ENCODE measurements at places on chromosomes 12 and 14.

DNA sequence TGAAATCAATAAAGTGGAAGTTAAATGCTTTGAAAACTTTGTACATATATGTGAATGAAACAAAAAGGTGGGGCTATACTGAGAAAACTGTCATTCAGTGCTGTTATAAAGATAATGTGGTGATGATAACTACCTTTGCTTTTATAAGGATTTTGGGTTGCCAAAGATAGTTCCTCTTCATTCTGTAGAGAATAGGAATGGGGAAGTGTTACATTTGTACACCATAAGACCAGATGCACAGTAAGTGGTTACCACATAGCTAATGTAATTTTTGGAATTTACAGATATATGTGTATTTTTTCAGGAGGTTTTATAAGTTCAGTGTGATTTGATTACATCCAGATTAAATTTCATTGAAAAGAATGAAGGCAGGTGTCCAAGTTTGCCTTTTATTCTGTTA lies 18.1 kb downstream of the RAB21 start:
- DNase-seq: no peak

DNA sequence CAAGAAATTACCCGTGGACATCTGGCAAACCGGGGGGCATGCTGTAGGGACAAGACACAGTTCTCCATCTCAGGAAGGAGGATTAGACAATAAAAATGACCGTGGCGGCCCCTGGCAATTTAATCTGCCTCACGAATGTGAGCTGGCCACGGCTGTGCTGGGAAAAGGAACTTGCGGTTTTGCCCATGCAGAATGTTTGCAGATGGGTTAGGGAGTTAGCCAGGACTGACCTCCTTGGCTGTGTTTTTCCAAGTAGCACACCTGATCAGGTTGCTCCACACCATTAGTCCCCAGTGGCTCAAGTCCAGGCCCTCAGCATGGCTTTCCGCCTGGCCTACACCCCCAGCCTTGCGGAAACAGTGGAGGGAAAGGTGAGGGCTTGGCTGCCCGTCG lies 20.8 kb downstream of the TPCN1 start:
- DNase-seq: peak; percentile 78

DNA sequence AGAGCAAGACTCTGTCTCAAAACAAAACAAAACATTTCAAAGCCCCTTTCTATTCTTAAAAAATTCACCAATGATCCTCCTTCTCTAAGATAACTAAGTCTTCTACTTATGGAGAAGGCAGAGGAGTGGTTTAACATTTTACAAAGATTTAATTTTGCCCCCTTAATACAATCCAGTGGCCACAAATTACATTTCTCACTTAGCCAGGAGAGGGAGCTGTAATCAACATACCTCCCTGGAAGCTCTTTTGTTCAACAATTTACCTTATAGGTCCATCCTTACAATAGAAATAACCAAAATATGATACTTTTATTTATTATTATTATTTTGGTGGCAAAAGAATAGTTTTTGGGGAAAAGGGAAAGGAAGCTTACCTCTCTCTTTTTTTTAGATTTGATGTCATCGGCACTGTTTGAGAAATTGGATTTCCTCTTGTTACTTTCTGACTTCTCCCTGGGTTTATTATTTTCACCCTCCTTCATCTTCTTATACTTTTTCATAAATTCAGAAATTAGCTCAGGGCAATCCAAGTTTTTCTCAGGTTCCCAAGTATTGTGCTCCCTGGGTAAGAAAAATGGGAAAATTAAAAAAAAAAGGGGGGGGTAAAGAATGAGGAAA lies 28.1 kb downstream of the CBX5 start:
- DNase-seq: no peak

DNA sequence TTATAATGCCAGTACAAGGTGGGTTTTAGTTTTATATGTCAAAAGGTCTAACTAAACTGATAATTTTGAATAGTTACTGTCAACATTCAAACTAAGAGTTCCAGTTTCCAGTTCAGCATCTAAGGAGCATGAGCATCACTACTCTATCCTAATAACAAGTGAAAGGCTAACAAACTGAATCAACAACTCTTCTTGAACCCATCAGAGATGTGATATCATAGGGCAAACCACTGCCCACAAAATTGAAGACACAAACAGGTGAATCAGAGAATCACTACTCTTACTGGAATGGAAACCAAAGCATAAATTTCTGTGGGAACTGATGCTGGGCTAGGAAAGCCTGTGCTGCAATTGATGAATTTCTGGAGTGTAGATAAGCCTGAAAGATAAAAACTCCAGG lies 140.7 kb upstream of the GRIP1 start:
- DNase-seq: no peak

DNA sequence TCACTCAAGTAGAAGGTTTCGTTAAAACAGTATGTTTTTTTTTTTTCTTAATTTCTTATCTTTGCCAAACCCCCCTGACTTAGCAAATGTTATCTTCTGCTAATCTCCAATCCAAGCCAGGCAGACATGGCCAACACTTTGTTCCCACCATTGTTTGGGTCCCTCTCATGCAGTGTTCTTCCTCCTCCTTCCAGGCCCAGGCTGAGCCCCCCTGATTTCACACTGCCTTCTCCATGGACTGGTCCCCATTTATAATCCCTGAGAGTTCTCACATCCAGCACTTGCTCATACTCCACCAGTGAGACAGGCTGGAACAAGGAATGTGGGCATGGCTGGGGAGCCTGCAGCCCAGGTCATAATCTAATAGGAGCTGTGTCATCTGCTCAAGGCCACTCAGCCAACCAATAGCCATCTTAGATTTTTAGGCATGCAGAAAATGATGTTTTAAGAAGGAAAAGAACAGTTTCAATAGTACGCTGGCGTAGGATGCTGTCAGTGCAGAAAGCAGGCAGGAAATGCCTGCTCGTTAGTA lies 238.4 kb upstream of the CCDC196 start:
- DNase-seq: no peak

DNA sequence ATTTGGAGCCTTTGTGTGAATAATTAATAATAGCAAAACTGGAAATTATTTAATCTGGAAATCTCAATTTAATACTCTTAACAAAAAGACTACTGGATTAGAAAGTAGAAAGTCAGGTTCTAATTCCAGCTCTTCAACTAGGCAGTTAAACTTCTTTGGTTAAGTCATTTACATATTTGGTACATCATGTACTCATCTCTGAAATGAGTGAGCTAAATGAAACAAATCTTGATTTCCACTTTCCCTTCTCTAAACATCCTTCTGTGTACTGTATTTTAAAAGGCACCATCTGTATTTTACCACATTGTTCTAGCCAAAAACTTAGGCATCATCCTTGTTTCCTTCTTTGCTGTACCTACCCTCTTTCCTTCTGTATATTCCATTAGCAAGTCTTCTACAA lies 26.9 kb downstream of the CRADD start:
- DNase-seq: no peak

DNA sequence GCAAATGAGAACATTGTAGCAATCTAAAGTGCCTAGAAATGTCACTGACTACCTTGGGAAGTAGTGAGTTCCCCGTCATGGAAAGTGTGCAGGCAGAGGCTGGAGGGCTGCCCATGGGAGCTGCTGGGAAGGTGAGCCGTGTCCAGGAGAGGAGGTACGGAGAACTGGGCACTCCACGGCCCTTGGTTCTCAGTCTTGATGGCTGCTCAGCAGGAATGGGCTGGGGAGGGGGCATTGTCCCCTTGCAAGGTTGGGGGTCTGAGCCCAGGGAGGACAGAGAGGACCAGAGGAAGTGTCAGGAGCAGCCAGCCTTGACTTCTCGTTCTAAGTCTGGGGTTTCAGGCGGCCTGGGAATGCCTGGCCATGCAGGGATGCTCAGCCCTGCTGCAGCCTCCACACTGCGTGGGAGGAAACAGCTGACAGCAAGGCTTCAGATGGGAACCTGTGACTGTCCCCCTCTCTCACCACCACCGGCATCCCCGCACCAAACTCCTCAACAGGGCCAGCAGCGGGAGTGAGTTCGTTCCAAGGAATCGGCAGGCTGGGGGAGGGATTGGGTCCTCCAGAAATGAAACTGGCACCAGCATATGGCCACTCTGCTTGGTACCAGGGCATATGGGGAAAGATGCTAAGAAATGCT lies 140.2 kb downstream of the BCL11B start:
- DNase-seq: no peak

DNA sequence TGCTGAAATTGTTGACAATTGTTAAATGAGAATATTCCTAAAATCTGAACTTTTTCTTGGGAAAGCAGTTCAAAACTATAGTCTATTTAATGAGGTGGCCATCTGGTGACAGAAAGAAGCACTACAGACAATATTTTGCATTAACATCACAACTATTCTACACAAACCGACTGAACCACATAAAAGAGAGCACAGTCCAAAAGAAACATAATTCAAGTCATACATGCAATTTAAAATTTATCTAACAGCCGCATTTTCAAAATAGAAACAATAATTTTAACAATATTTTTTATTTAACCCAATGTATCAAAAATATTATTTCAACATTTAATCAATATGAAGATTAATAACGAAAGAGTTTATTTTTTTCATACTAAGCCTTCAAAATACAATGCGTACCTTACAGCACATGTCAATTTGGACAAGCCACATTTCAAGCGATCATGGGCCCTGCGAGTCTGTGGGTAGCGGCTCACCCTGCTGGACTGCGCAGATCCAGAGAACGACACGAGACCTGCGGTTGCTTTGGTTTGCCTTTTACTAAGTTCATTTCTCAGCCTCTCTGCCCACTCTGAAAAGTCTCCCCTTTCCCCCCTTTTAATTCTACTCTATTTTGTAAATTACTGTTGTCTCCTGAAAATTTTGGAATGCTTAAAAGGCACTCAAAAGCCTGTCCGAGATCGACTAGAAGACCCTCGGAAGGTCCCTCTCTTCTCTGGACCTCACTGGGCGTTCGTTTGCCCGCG lies 947 bp upstream of the LRRC9 start:
- no peak for DNase-seq

DNA sequence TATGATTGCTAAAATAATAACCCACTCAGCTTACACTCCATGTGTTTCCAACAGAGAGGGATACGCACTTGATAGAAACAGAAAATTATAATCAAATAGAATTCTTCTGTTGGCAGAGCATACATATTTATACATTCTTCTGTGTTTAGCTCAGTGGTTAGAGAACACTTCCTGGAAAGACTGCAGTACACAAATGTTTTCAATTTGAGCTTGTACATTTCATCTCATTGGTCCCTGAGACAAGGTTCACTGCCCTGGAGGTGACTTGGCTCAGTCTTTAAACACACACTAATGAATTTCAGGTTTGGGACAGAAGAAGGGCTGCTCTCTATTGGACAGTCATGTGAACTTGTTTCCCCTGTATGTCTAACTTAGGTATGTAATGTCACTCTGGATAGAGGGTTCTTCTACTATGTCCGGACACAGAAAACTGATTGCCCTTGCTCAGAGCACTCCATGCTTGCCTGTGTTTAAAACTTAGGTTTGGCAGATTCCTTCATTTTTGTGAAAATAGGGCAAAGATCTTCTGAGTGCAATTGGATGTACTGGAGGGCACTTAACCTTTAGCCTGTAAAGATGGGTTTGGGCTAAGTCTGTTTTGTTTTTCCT lies 22.9 kb downstream of the PROX2 start:
- no peak for DNase-seq

DNA sequence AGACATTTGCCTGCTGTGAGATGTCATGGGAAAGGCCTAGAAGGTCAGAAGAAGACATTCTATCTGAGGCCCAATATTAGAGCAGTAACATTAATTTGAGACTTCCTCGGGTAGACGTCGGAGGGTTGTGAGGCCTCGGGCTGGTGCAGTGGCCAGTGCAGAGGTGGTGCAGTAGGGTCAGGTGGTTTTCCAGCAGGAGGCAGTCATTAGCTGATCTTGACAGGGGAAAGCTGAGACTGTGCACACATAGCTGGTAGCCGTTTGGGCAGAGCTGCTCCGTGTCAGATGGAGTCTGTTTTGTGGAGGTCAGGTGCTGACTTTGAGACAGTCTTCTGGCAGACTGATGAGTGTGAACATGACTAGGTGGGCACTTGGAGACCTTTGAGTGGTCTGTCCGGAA lies 65.7 kb upstream of the ASPG start:
- DNase-seq: no peak

GRCh38 chr12:84290168-84290567 lies 622.4 kb downstream of the SLC6A15 start:
- DNase-seq: no peak

DNA sequence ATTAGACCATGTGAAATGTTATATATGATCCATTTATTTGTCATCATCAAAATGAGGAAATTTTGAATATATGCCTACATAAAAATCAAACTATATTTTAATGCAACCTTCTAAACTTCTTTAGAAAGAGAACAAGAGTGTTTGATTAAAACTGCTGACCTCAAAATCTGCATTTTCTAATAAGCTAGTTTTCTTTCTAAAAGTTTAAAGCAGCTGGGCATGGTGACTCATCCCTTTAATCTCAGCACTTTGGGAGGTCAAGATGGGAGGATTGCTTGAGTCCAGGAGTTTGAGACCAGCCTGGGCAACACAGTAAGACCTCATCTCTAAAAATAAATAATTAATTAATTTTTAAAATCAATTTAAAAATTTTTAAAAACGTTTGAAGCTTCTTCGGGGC lies 36.2 kb downstream of the GNPTAB start:
- no peak for DNase-seq

GRCh38 chr14:69612783-69613130 lies 1.4 kb downstream of the SUSD6 start:
- DNase-seq: no peak

GRCh38 chr12:75315518-75315917 lies 14.6 kb downstream of the CAPS2 start:
- no peak for DNase-seq

DNA sequence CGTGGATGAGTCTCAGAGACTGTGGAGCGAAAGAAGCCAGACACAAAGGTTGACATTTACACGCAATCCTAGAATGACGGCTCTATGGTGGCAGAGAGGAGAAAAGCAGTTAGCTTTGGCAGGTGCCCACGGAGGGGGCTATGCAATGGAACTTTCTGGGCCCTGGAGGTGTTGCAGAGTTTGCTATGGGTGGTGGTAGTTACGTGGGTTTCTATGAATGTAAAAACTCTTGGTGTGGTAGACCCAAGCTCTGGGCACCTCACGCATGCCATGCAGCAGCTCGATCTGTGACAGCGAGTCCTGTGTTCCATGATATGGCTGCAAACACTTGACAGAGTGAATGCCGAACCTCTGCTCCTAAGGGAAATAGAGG lies 5.0 kb upstream of the INF2 start:
- no peak for DNase-seq

DNA sequence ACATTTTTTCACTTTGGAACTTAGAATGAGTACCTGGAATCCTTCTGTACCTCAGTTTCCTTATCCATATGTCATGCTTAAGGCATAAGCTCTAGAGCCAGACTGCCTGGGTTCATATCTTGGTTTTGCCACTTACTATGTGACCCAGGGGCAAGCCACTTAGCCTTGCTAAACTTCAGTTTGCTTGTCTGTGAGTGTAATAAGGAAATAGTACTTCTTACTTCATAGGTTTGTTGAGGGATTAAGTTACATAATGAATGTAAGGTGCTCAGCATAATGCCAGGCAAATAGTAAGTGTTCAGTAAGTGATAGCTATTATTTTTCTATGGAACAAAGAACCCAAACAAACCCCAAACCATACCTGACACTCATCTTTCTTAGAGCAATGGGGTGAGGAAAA lies 225.1 kb downstream of the BCAT1 start:
- DNase-seq: no peak

Measured in posterior vena cava (tissue), 2 donors.